ENCODE measurements at places on chromosomes 6 and 20.

- DNase-seq: peak; percentile 95
These were observed 1.2 kb upstream of the MYCT1 start for GRCh38 chr6:152696522-152696921.

DNA sequence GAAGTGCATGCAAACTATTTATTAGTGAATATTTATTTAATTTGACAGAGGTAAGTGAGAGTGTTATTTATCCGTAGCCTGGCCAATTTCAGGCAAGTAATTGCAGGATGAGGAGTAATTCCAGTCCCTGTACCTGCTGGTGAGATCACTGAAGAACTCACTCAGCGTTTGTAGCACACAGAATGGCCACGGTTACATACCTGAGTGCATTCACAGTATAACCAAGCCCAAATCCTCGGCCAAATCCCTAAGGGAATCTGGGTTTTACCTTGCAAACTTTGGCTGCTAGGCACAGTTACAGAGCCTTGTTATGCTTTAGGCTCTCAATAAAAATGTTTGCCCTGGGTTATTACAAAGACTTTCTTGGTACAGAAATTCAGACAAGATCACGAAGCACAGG is 93.3 kb downstream of the KCNQ5 start:
- no peak for DNase-seq

- peak; percentile 12 for DNase-seq
These were observed 1.6 kb downstream of the CPXM1 start for GRCh38 chr20:2798814-2799213.

DNA sequence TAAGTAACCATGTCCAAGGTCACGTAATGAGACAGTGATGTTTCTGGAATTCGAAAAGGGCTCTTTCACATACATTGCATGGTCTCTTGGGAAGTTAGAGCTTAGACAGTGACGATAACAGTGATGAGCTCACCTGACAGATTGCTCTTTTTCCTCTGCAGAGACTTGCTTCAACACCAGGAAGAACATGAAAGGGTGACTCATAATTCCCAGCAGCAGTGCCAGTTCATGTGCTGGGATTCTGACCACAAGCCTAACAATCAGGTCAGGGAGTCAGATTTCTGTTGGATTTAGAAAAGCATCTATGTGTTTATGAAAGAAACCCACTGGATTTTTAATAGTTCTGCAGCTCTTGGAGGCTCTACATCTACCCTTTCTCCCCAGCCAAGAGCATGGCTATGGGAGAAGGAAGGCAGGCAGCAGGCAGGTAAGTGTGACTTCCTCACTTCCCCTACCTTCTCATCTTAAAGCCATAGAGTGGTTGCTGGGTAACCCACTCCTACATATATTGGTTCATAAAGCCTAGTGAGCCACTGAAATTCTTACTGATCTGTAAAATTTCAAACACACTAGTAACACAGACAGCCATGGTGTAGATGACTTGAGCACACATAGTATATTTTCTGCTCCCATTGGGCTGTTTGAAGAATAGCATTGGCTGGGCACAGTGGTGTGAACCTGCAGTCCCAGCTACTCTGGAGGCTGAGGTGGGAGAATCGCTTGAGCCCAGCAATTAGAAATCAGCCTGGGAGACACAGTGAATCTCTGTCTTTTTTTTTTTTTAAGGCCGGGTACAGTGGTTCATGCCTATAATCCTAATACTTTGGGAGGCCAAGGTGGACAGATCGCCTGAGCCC is 44.4 kb upstream of the LOC128125822 start:
- peak; percentile 98 for DNase-seq

- DNase-seq: no peak
These were observed 105.3 kb upstream of the SLC22A16 start for GRCh38 chr6:110581679-110582078.

- no peak for DNase-seq
These were observed 149.6 kb upstream of the KCNK16 start for GRCh38 chr6:39471954-39472659.

- peak; percentile 71 for DNase-seq
These were observed 44.0 kb upstream of the MARCKS start for GRCh38 chr6:113813142-113813541.

- no peak for DNase-seq
These were observed 174.4 kb downstream of the SYNE1 start for GRCh38 chr6:152462716-152463115.

- peak; percentile 3 for DNase-seq
These were observed 367.2 kb downstream of the EPM2A start for GRCh38 chr6:145368075-145368474.

- no peak for DNase-seq
These were observed 12.2 kb downstream of the REPS1 start for GRCh38 chr6:138975815-138976214.

DNA sequence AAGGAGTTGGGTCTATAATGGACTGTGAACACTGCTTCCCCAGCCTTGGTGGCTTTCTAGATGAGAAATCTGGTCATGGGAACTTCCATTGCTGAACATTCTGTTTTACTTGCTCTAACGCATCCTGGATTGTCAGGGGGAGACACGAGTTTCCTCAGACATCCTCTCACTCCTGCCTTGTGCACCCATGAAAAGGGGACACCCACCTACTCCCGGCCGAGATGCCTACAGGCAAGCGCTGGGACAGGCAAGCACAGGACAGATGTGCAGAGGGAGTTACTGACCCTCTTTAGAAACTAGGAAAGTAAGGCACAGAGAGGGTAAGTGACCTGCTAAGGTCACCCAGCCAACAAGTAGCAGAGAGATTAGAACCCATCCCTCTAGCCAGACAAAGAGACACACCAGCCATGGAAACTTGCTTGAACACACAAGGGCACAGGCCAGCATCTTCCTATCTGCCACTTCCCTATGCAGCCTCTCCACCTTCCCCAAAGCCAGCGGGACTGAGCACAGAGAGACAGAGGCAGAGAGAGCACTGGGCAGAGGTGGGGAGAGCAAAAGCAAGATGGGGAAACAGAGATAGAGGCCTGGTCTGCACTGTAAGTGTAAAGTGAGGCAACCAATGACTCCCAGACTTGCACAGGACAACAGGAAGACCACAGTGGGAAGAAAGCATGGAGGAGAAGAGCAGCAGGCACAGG is 845 bp upstream of the SFTA2 start:
- no peak for DNase-seq

- DNase-seq: peak; percentile 4
These were observed 3.4 kb upstream of the BHLHE23 start for GRCh38 chr20:63009988-63010769.

DNA sequence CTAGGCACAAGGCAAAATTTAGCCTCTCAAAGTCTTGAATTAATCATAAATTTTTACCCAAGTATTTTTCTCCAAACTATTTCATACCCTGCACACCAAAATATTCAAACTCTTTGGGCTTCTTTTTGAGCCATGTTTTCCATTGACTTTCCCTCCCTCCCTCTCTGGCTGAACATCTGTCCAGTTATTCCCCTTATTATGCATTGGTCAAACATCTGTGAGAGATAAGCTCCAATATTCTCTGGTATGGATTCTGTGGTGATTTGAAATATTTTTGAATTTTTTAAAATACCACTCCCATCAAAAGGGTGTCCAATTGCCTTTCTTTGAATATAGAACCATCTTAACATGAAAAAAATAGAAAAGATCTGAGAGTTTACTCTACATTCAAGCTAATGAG is 244.2 kb downstream of the RFPL4B start:
- no peak for DNase-seq

DNA sequence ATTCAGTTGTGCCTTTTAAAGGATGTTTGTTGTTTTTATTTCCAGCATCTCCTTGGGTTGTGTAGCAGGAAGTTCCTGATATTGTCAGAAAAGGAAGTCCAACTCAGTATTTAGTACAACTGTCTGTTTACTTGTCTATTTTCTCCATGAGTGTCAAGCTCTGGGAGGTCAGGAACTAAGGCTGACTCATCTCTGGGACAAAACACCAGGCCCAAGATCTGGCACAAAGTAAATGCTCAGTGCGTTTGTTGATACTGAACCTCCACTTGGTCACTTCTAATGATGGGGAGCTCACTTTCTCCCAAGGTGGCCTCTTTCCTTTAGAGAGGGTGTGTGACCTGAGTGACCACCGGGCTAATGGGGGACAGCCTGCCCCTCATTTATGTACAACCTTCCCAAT is 12.6 kb upstream of the PIGU start:
- no peak for DNase-seq

- no peak for DNase-seq
These were observed 5.5 kb upstream of the GHRH start for GRCh38 chr20:37266940-37267666.

DNA sequence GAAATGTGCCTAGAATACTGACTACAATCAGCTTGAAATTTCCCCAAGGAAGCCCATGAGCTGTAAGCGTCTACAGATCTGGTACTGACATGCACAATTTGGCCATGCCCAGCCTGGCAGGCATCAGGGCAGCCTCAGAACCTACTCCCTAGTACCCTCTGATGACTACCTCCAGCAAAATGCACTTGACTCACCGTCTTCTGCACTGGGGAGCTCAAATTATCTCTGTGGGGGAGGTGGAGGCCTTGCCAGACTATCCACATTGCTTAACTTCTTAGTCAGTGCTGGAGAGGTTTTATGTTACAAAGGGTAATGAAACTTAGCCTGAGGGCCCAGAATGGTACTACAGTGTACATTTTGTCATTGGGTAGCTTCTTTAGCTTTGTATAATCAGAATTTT is 126.0 kb upstream of the ADGRF1 start:
- DNase-seq: peak; percentile 98

DNA sequence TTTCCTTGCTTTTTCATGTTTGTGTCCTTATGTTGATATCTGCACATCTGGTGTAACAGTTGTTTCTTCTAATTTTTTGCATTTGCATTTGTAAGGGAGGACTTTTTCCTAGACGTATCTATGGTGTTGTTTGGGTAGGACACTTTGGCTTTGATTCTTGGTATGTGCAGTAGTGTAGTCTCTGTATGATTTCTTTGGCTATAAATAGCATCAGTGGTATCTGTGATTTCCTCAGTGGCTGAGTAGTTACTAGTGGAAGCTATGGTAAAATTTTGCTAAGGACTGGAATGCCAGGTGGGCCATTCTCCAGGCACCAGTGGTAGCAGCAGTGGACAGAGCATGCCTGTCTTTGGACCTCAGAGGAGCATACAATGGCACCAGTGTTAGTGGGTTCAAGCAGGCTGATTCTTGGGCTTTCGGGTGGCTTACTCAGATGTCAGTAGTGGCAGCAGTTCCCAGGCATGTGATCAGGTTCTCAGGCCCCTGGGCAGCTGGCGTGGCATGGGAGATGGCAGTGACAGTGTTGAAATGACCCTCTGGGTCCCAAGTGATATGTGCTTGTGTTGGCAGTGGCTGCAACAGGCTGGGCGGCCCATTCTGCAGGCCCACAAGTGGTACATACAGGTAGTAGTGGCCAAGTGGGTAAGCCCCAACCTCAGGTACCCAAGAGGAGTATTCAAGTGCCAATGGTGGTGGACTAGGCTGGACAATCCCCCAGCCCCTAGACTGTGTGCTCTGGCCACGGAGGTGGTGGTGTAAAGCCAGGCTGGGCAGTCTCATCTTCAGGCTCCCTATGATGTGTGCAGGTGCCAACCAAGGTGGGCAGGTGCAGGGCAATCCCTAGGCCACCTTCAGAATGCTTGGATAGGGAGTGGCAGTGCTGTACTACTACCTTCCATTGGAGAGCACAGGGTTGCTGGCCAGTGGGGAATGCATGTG is 54.5 kb downstream of the PLCG1 start:
- DNase-seq: no peak
